ENCODE measurements at places on chromosomes 2 and 18.

DNA sequence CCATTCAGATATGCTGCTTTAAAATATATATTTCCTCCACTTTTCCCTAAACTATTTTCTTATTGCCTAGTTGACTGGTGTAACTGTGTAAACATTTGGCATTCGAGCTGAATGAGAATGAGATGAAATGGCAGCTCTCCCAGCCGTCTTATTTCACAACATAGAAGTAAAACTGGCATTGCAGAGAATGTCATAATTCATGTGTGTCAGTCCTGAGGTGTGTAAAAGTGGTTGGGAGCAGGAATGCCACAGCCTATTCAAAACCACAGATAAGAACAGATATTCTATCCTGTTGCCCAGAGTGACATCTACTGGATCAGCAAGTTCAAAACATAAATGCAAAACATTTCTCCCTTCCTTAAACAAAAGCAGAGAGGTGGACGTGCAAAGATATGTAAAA, 565.5 kb upstream of the CHAC2 start:
- no peak overlapping the region for H3K4me3 ChIP-seq
- H3K4me1 ChIP-seq = no peaks in the 10 kb centered on the region
- no peaks in the 10 kb centered on the region for H3K27me3 ChIP-seq
- H3K27ac ChIP-seq = no peak overlapping the region

GRCh38 chr18:43396266-43396665, 119.0 kb upstream of the SYT4 start:
- H3K27me3 ChIP-seq = no peaks in the 10 kb centered on the region
- no peak overlapping the region for H3K27ac ChIP-seq
- no peaks in the 10 kb centered on the region for H3K4me1 ChIP-seq
- H3K36me3 ChIP-seq = no peaks in the 10 kb centered on the region

DNA sequence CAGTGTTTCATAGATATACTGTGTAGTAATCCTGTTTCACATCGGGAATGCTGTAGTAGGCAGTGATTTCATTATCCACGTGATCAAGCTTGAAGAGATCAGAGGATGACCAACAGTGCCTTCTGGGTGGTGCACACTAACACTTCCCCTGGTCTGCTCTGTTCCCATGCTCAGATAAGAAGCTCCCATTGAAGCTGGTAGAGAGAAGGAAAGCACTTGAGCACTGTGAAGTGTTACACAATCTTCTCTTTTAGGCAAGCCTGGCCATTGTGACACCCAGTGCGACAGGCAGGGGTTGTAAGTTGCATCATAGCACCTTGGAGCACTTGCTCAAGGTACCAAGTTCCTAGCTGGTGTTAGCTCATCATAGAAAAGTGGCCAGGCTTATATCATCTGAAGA, 30.6 kb upstream of the GPD2 start:
- no peak overlapping the region for H3K4me3 ChIP-seq
- no peak for DNase-seq
- no peak overlapping the region for H3K27ac ChIP-seq
- peaks cover 5% of the 10 kb centered on the region for H3K4me1 ChIP-seq

DNA sequence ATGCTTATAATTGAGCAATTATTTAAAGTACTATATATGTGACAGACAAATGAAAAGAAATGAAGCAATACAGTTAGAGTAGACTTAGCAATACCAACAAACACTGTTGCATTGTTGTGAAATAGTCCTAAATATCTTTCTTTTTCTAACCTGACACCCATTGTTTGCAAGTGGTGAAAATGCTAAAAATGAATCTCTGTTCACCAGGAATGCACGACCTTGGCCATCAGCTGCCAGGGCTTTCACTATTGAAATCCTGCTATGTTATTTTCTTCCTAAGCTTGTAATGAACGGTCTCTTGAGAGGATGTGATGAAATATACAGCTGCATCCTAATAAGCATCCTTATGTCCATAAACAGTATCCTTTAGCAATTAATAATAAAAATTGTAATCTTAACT, 136.2 kb upstream of the MGAT5 start:
- peaks cover 32% of the 10 kb centered on the region for H3K4me1 ChIP-seq
- no peaks in the 10 kb centered on the region for H3K36me3 ChIP-seq
- H3K4me3 ChIP-seq = no peak overlapping the region
- no peak for DNase-seq
- no peak overlapping the region for H3K27ac ChIP-seq

DNA sequence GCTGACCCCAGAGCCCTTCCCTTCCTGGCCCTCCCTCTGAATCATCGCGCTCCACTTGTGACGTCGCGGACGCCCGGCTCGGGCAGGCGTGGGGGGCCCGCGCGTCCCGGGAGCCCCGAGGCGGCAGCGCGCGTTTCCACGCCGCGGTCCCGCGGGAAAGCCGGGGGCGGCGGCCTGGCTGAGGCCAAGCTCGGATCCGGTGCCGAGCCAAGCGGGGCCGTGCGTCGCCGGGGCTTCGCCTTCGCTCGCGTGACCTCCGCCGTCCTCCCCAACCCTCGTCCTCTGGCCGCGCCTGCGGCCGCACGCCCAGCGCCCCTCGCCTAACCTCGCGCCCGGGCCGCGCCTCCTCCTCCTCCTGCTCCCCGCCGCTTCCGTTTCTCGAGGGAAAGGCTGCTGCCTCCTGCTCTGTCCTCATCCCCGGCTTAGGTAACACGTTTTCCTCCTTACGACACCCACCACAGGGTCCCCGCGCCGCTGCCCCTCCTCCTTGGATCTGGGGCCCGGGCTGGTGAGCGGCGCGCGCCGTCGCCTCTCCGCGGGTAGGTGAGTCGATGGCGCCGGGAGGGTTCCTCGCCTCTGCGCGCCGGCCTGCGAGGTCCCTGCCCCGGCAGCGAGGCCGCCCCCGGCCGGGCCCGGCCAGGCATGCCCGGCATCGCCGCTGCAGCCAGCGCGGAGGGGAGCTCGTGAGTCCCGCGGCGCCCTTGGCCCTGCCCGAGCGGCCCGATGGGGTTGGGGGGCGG, at the start of gene INPP1:
TSS of gene INPP1 (plus strand) at position 54 of the 740 bp plus-strand sequence. CDS start 16,514 bp downstream, outside the sequence.
- no peaks in the 10 kb centered on the region for H3K36me3 ChIP-seq
- H3K4me1 ChIP-seq = peaks cover 8% of the 10 kb centered on the region
- peak within 1 kb of the TSS; percentile 86 for H3K4me3 ChIP-seq
- peak; percentile 23 for DNase-seq
- H3K27me3 ChIP-seq = no peaks in the 10 kb centered on the region
- H3K27ac ChIP-seq = peak within 1 kb of the TSS; percentile 60

- no peak for DNase-seq
- no peak overlapping the region for H3K27ac ChIP-seq
- no peak overlapping the region for H3K4me3 ChIP-seq
These were observed 748.7 kb upstream of the CHAC2 start for GRCh38 chr2:53018825-53019425.

DNA sequence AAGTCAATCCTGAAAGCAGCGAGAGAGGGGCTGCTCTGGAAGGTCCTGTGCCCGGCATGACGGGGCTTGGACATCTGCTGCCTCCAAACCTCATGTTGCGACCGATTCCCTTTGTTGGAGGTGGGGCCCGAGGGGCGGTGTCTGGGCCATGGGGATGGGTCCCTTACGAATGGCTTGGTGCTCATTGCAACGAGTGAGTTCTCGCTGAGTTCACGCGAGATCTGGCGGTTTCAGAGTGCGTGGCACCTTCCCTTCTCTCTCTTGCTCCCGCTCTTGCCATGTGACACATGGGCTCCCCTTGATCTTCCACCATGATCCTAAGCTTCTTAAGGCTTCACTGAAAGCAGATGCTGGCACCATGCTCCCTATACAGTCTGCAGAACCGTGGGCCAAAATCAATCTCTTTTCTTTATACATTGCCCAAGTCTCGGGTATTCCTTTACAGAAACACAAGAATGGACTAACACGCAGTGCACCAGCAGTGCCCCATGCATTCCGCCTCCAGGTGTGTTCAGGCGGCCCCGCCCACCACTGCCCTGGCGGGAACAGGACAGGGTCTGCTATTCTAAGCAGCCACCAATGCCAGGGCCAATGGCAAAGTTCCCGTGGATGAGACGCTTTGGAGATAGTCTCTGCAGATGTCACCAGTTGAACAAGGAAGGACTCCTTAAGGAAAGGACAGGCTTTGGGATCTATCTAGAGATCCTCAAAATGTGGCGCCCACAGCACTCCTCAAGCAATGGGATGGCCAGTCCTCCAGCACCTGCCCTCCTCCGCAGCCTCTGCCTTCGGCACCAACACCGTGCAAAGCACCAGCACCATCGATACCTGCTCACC, 63.4 kb downstream of the ZNF516 start:
- DNase-seq = no peak
- H3K27me3 ChIP-seq = no peaks in the 10 kb centered on the region
- peaks cover 26% of the 10 kb centered on the region for H3K4me1 ChIP-seq
- peaks cover 22% of the 10 kb centered on the region for H3K36me3 ChIP-seq
- H3K27ac ChIP-seq = peak overlapping the region; percentile 15

DNA sequence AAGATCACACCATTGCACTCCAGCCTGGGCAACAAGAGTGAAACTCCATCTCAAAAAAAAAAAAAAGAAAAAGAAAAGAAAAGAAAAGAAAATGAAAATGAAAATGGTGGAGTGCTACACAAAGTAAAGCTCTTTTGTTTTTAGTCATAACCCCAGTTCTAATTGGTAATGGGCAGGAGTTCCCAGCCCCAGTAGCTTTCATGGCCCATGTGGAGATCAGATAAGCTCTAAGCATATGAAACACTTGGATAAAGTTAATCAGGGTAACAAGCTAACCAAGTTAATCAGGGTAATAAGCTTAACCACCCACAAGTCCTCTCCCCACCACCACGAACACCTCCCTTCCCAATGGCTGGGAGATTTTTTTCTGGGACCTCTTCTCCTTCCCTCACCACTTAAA, 240.8 kb downstream of the BCL11A start:
- no peak for DNase-seq
- H3K27me3 ChIP-seq = peaks cover 3% of the 10 kb centered on the region
- no peak overlapping the region for H3K4me3 ChIP-seq
- H3K27ac ChIP-seq = no peak overlapping the region
- no peaks in the 10 kb centered on the region for H3K36me3 ChIP-seq

- H3K27ac ChIP-seq = peak overlapping the region; percentile 90
- no peaks in the 10 kb centered on the region for H3K36me3 ChIP-seq
- no peak overlapping the region for H3K4me3 ChIP-seq
These were observed 7.2 kb downstream of the HDLBP start for GRCh38 chr2:241308267-241308666.

- H3K36me3 ChIP-seq = peaks cover 11% of the 10 kb centered on the region
- H3K4me3 ChIP-seq = no peak overlapping the region
- H3K4me1 ChIP-seq = no peaks in the 10 kb centered on the region
- no peaks in the 10 kb centered on the region for H3K27me3 ChIP-seq
- no peak for DNase-seq
These were observed 660.7 kb upstream of the CNTNAP5 start for GRCh38 chr2:123364243-123364896.

DNA sequence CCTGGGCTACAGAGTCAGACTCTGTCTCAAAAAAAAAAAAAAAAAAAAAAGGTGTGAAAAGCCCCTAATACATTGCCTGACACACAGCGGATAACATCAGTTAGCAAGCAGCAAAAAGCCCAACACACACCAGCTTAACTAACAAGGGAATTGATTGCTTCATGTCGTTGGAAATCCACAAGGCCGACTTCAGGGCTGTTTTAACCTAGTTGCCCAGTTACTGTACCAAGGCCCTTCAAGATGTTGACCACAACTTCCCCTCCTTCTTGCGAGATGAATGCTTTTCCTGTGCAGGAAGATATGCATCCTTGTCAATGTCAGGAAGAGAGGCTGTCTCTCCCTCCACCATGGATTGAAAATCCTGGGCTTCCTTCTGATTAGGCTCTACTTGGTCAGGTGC, 202.9 kb downstream of the MIB1 start:
- H3K27me3 ChIP-seq = peaks cover 11% of the 10 kb centered on the region
- DNase-seq = no peak
- H3K36me3 ChIP-seq = no peaks in the 10 kb centered on the region
- no peak overlapping the region for H3K27ac ChIP-seq
- H3K4me3 ChIP-seq = no peak overlapping the region

GRCh38 chr2:40400336-40400953, 51.4 kb downstream of the SLC8A1 start:
- H3K27me3 ChIP-seq = peaks cover 7% of the 10 kb centered on the region
- no peak overlapping the region for H3K4me3 ChIP-seq
- DNase-seq = no peak
- peaks cover 2% of the 10 kb centered on the region for H3K4me1 ChIP-seq
- no peak overlapping the region for H3K27ac ChIP-seq

DNA sequence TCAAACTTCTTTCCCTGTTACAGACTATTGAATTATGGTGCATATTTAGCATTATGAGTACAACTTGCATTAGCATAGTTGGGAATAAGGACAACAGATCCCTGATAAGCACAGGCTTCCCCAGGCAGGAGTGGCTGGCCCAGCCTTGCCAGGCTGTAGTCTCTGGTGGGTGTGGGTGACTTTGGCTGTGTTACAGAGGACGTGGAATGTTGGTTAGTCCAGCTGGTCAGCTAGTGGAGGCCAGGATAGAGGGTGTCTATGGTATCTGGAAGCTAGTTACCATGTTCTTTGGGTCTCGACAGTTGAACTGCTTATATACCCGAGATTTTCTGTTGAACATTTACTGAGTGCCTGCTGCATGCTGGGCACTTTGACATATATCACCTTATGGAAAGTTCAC, 4.7 kb downstream of the SH3RF3 start:
- peaks cover 86% of the 10 kb centered on the region for H3K4me1 ChIP-seq
- no peaks in the 10 kb centered on the region for H3K27me3 ChIP-seq
- H3K4me3 ChIP-seq = no peak overlapping the region
- H3K36me3 ChIP-seq = no peaks in the 10 kb centered on the region
- DNase-seq = no peak

DNA sequence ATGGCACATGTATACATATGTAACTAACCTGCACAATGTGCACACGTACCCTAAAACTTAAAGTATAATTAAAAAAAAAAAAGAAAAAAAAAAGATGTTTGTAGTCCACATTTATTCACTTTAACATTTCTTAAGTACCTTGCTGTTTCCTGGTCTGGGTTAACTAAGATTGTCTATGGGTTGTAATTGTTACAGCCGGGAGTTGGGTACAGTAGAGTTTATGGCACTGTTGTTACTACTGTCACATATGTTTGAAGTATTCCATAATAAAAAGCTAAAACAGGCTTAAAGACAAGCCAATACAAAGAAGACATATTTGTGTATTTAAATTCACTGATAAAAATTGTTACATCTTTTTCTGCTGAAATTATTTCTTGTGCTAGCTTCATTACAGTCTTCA, 36.2 kb downstream of the GCC2 start:
- no peak for DNase-seq
- no peaks in the 10 kb centered on the region for H3K27me3 ChIP-seq
- peaks cover 12% of the 10 kb centered on the region for H3K36me3 ChIP-seq

DNA sequence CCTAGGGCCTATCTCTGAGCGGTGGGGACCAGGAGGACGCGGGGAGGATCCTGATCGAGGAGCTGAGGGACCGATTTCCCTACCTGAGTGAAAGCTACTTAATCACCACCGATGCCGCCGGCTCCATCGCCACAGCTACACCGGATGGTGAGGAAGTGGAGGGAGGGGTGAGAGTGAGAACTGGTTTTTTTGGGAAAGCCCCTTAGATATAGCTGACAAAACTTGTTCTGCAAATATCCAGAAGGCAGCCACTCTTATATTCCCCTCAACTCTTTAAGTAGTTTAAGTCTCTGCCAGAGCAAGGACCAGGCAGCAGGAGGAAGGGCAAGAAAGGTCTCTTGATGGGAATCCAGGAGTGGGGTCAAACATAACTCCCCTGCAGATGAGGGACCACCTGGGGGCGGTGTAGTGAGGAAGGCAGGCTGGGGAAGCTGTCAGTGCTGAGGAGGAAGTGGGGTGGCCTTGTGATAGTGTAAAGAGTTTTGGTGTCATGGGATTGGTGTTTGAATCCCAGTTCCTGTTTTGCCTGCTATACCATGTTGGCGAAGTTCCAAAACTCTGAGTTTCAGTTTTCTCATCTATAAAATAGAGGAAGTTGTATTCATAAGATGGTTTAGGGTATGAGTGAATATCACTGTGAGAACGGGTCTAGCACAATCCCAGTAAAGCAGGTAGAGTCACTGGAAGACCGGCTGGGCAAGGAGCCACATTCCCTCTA, 3.4 kb downstream of the NAGK start:
- peak overlapping the region; percentile 99 for H3K27ac ChIP-seq
- H3K36me3 ChIP-seq = peaks cover 6% of the 10 kb centered on the region
- peak overlapping the region; percentile 90 for H3K4me3 ChIP-seq
- peak; percentile 59 for DNase-seq
- peaks cover 71% of the 10 kb centered on the region for H3K4me1 ChIP-seq

Measured in naive thymus-derived CD8-positive, alpha-beta T cell (primary cell).